ENCODE measurements at places on chromosomes 11 and 22. TPM values are rescaled to one million over a fixed set of nuclear protein-coding genes. Genes with fewer than 3 reads are reported as not detected.
A peak's percentile ranks its signal among the peaks of the same experiment; 100 is the strongest.

- DNase-seq: no peak
Measured at GRCh38 chr11:124329787-124330478, 9.9 kb upstream of the OR8D2 start.

OR5P2 gene
- not detected for total RNA-seq

DNA sequence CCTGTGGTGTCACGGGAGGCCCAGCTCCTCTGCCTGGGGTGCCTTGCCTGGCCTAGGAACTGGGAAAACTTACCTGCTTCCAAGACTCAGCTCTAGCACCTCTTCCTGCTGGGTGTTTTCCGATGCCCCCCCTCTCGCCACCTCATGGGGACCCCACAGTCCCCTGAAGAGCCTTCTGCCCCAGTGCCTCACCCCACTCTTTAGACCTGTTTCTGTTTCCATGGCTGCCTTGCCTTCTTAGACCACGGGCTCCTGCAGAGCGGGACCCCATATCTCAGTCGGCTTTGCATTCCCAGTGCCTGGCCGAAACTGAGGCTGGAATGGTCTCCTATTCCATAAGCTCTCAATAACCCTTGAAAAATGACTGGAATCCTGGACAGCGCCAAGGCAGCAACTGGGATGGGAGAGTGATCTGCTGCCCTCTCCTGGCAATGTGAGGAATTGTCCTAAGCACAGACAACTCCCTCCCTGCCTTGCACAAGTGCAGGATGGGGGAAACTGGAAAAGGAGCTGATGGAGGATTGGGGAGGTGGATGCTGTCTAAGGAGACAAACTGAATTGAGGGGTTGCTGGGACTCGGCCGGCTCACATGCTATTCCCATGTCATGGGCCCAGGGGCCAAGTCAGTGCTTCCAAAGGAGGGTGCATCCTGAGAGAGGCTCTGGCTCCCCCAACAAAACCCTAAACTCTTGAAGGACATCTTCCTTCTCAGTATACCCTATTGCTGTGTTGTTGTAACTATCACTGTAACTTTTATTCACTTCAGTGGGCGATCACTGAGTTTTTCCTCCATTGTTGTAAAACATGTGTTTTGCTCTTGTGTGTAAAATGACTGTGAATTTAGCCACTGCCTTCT lies 26.6 kb upstream of the IL17RA start:
- DNase-seq: no peak

ARHGAP20 gene
- total RNA-seq: 3.5 TPM

GRCh38 chr11:130778705-130779104 lies 137.6 kb downstream of the SNX19 start:
- no peak for DNase-seq

GRCh38 chr11:8194956-8195355 lies 26.1 kb upstream of the RIC3 start:
- DNase-seq: no peak

CADM1 gene
- 9.8 TPM for total RNA-seq

DNA sequence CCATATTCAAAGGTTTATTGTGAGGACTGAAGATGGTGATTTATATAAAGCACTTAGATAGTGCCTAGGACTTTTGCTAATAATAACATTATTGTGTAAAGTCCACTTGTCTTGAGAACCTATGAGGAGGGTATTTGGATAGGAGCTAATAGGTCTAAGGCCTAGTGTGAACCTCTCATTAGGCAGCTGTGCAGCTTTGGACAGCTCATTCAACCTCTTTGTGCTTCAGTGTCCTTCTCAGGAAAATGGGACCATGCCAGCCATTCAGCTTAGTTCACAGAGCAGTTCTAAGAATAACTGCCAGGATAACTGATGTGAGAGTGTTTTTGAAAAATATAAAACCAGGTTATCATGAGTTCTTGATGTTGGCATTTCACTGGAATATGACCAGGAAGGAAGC lies 56.2 kb downstream of the NAV2 start:
- DNase-seq: no peak

DNA sequence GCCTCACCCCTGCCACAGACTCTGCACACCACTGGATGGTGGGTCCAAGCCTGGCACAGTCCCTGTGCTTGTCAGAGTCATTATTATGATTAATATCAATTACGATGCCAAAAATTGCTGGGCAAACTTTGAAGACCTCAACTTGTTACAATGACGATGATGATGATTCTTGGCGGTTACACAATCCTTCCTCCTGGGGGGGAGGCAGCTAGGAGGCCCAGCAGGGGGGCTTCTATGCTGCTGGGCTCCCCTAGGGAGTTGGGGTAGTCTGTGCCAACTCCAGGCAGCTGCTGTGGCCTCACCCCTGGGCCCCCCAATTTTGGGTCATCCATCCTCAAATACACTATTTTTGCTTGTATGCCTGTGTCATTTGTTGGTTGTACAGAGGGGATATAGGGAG lies 12.0 kb downstream of the SLC35E4 start:
- DNase-seq: no peak

GRCh38 chr11:125407046-125407445 lies 89.0 kb downstream of the FEZ1 start:
- peak; percentile 17 for DNase-seq

DNA sequence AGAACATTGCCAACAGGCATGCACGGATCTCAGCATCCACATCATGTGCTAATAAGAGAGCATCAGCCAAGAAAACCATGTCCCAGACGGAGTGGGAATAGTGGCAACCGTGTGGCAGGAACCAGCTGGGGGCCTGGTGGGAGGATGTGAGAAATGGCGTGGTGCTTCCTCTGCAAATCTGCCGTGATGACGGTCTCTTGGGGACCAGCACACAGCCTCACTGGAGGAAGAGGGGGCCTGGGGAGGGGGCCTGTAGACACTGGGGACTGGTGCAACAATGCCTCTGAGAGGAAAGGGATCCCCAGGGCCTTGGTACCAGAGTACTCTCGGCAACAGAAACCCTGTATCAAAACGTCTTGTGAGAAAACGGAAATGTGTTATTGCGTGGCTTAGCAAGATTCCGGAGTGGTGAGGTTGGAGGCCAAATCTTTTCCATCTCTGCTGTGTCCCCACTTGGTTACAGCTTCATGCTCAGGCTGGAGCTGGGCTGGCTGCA lies 154.3 kb upstream of the TBCEL start:
- DNase-seq: no peak

- no peak for DNase-seq
Measured at GRCh38 chr22:20550057-20550817, 42.8 kb downstream of the MED15 start.

GAL3ST3 gene
- total RNA-seq: not detected

PAMR1 gene
- total RNA-seq: 3.1 TPM

- DNase-seq: peak; percentile 93
Measured at GRCh38 chr11:62546244-62546928, at the start of gene AHNAK. Gene AHNAK (minus strand): TSS chr11:62546806. CDS start chr11:62536098, 10,708 bp downstream.

DNA sequence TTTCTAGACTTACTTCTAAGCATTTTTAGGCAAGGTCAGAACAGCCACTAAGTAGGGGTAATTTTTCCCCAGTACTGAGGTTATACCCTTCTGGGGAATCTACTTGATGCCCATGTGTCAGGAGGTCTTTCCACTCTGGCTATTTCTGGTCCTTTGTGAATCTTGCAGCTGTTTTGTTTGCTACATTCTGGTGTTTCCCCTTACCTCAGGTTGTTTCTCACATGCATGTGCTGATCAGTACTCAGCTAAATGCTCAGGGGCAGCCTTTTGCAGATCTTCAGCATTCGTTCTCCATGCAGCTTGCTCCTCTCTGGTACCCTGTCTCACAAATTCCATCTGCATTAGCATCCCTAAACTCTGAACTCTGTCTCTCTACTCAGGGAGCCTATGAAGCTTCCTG lies 303.6 kb downstream of the SOX6 start:
- no peak for DNase-seq

DNA sequence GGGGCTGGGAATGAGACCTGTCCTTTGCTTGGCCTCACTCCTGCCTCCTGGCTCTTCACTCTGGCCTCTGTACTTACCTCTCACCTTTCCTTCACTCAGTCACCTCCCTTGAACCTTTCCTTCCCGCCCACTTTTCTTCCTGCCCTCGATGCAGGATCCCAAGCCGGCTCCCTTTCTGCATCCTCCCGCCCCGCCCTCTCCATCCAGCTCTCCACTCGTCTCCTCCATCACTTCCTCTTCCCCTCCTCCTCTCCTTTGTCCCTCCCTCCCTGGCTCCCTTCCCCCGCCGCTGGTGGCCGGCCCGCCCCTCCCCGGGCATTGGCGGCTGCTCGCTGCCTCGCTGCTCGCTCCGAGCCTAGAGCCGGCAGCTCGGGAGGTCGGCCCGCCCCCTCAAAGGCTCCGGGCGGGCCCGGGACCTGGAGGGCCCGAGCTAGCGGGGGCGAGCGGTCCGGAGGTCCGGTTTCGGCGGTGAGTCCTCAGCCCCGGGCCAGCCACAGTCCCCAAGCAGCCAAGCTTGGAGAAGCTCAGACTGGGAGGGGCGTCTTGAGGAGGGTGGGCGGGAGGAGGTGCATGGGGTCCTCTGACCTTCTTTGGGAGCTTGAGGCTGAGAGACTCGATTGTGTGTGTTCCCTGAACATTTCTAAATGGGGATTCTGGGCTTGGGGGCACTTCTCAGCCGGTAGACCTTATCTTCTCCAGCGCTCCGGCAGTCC lies 13.8 kb downstream of the PHLDB1 start:
- peak; percentile 94 for DNase-seq

DNA sequence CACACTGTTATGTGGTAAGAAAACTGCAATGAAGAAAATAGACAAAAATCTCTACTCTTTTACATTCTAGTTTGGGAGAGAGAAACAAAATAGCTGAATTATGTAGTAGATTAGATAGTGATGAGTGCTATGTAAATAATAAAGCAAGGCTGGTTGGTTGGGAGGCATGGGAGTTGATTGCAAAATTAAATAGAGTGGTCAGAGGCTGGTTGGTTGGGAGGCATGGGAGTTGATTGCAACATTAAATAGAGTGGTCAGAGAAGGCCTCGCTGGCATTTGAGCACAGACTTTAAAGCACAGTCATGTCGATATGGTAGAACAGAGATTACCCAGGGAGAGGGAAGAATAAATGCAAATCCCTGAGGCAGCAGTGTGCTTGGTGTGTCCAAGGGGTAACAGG lies 22.4 kb downstream of the SIK2 start:
- DNase-seq: no peak

TCIRG1 gene
- total RNA-seq: 124 TPM
